Heart left ventricle (tissue), 16 donors: ENCODE measurements at places on chromosomes 4 and X.

DNA sequence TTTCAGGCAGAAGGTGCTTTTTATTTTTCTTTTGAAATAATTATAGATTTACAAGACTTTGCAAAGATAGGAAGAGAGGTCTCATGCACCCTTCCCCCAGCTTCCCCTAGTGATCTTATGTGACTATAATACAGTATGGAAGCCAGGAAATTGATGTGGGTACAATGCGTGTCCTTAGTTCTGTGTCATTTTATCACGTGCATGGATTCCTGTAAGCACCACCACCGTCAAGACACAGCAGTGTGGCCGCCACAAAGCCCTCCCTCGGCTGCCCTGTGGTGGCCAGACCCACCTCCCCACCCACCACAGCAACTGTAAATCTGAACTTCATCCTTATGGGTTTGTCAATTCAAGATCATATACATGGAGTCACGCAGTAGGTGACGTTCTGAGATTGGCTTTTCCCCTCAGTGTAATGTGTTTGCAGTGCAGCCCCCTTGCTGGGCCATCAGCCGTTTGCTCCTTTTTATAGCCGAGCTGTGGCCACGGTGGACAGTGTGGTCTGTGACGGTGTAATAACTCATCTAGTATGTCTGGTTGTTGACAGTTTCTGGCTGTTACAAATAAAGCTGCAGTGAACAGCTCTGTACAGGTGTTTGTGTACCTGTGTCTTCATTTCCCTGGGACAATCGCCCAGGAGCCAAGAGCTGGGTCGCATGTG is 10.9 kb upstream of the HTRA3 start:
- peak; percentile 32 for DNase-seq

DNA sequence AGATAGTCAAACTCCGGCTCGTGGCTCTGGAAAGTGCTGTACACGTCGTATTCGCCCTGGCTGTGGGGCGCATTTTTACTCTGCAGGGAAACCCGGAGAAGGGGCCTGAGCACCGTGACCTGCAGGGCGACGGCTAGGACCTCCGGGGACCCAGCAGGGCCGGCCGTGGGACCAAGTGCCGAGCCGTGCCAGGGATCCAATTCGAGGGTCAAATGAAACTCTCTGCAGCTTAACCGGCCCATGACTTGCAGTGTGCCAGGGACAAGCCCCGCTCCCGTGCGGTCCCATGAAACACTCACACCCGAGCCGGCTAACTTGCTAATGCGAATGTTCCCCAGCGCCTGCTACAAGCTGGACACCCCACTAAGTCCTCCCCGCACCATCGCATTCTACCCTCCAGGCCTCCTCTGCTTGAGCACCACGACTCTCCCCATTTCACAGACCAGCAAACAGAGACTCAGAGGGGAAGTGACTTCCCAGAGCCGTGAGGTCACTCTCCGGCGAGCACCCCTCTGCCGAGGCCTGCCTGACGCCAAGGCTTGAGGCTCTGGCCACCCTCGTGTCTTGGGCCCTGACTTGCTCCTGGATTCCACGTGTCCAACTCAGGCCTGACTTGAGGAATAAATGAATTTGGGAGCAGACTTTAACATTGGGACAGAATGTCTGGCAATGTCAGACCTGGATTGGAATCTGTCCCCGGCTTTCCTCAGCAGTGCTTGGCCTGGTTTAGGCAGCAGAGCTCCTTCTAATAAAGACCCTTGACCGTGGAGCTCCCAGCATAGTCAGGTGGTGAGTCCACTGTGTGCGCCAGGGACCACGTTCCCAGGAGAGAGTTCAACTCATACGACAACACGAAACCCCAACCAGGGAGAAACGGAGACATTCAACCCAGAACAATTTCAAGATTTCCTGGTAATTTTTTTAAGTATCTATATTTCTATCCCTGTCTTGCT is 93.6 kb downstream of the PPP2R2C start:
- DNase-seq, result peak; percentile 18

DNA sequence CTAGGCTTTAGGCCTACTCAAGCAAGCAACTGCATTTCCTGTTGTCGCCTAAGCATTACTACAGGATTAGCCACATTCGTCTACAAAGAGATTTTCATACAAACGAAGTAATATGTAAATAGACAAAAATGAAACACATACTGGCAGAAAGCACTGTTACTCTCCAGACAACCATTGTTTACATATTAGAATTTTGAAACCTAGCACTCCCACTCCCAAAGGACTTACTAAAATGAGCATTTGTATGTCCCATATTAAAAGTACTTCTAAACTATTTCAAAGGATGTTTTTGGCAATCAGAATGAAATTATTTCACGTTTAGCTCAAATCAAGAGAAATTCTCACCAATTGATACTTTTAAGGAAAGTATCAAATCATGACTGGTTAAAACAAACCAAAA is 570.8 kb downstream of the PRR32 start:
- DNase-seq, result no peak

GRCh38 chrX:22660756-22661155 is 339.0 kb upstream of the DDX53 start:
- DNase-seq, result no peak

DNA sequence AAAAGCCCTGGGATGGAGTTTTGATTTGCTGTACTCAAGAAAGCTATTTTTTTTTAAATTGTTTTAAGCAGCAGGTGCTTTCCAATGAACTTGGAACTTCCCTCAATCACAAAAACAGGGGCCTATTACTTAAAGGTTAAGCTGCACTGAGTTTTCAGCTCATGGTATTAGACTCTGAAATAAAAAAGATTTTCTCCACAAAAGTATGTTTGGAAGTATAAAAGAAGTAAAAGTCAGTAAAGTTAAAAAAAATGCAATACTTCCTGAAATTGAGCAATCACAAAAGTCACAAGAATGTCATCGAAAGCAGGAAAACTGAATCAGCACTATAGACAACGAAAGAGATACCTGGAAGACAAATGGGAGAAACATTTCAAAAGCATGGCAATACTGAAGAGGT is 38.9 kb upstream of the PLAC8 start:
- DNase-seq, result no peak

GRCh38 chr4:116302990-116303735 is 782.2 kb downstream of the TRAM1L1 start:
- no peak for DNase-seq

DNA sequence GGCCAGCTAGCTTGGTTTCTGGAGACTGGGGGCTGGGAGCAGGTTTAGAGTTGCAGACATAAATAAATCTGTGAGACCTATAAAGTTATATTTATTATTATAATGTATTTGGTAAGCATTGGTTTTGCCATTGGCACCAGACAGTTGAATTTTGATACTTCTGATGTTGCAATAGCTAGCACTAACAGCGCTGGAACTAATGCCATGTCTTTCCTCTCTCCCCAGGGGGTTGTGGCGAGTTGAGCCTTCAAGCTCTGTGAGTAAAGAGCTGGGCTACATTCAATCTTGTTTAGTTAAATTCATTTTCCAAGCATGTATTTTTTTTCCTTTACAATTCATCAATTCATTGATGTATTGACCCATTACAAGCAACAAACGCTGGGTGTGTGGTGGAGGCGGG is 358.7 kb upstream of the NR3C2 start:
- no peak for DNase-seq

GRCh38 chr4:165384186-165384585 is 5.4 kb downstream of the CPE start:
- no peak for DNase-seq

DNA sequence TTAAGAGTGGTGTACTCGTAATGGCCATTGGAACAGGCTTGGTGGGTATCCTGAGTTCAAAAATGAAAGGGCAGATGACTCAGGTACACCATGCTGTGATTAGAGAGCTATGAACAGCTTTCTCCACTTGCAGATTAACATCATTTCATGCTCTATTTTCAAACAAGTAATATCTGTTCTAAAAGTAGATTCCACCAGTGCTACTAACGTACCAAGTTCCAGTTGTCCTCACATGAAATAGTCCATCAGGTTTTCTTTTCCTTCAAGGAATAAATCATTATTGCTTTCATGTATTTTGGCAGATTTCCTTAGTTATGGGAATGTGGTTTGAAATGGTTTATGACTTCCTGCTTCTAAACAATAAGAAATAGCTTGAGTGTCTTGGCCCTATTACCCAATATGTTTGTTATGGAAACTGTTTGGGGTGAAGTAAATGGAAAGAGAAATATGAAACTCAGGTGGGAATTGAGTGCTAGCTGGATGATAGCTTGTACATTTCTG is 49.9 kb downstream of the PCDH7 start:
- no peak for DNase-seq
